Hematopoietic multipotent progenitor cell (in vitro differentiated cells): ENCODE measurements at places on chromosomes 2 and 18.

DNA sequence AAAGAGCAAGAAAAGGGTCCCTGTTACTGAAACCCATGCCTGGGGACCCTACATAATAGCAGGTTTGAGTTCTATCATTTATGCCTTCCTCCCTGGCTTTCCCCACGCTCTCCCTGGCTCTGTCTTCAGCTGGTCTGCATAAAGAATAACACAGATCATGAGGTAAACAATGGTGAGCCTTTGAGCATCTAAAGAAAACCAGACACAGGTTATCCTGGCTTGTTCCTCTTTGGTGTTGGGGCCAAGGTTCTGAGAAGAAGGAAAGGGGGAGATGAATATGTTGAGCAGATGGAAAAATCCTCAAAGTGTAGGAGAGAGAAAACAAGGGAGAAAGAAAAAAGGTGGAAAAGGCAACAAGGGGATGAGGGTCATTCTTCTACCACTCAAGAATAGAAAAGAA is 127.3 kb downstream of the CABYR start:
- DNase-seq: no peak

GRCh38 chr2:43165378-43166069 is 60.9 kb downstream of the ZFP36L2 start:
- DNase-seq: no peak

- no peak for DNase-seq
Observed at GRCh38 chr2:134623796-134624195, 95.0 kb downstream of the TMEM163 start.

DNA sequence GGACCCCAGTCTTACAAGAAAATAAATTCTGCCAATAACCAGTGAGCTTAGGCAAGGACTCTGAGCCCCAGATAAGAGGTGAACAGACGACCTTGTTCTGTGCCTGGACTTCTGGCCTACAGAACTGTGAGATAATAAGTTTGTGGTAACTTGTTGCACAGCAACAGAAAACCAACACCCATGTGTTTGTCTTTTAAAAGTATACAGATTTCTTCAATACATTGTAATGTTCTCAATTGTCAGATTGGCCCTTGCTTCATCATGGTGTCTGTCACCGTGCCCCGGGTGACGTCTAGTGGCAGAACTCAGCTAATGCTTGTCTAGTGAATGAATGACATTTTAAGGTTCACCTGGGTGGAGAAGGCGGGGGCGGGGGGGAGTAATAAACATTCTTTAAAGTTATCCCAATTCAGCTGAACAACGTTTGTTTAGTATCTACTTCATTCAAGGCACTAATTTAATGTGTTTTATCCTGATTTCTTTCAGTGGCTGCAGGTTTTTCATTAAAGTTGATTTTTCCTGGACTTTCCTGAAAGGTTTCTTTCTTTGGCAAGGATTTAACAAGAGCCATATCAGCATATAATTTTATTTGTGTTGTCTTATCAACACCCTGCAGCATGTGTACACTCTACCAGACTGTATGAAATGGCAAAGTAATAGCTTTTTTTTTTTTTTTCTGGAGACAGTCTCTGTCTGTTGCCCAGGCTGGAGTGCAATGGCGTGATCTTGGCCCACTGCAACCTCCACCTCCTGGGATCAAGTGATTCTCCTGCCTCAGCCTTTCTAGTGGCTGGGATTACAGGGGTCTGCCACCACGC is 123.8 kb upstream of the DLX2 start:
- DNase-seq: peak; percentile 72

- DNase-seq: no peak
Observed at GRCh38 chr2:235087832-235088495, 136.1 kb downstream of the SH3BP4 start.

- no peak for DNase-seq
Observed at GRCh38 chr2:103353774-103354173, 591.9 kb downstream of the TMEM182 start.

- DNase-seq: peak; percentile 26
Observed at GRCh38 chr2:219430633-219431615, 3.7 kb upstream of the SPEG start.

GRCh38 chr2:26088038-26088643 is 54.3 kb downstream of the RAB10 start:
- no peak for DNase-seq

GRCh38 chr2:136219963-136220362 is 102.0 kb upstream of the CXCR4 start:
- DNase-seq: no peak

- no peak for DNase-seq
Observed at GRCh38 chr2:233835230-233836186, 18.8 kb downstream of the HJURP start.

DNA sequence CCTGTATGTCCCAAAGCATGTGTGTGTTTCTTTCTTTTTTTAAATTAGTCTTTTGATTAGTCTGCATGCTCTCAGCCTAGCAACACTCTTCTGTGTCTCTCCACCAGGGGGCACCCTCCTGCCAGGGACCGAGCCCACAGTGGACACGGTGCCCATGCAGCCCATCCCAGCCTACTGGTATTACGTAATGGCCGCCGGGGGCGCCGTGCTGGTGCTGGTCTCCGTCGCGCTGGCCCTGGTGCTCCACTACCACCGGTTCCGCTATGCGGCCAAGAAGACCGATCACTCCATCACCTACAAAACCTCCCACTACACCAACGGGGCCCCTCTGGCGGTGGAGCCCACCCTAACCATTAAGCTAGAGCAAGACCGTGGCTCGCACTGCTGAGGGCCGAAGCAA is 93.8 kb downstream of the NRP2 start:
- peak; percentile 49 for DNase-seq

GRCh38 chr2:227817850-227818674 is 4.4 kb downstream of the CCL20 start:
- no peak for DNase-seq

GRCh38 chr18:57122936-57123510 is 23.9 kb upstream of the BOD1L2 start:
- DNase-seq: no peak

GRCh38 chr2:4445821-4446220 is 742.4 kb downstream of the DCDC2C start:
- no peak for DNase-seq

- no peak for DNase-seq
Observed at GRCh38 chr2:146365041-146365440, 1479.8 kb upstream of the ACVR2A start.

- DNase-seq: peak; percentile 62
Observed at GRCh38 chr2:43174368-43174916, 52.0 kb downstream of the ZFP36L2 start.

- DNase-seq: no peak
Observed at GRCh38 chr2:104825124-104825865, 28.6 kb upstream of the POU3F3 start.

GRCh38 chr2:86596118-86596517 is 27.5 kb downstream of the RNF103 start:
- no peak for DNase-seq

GRCh38 chr2:175441181-175441761 is 259.8 kb upstream of the ATP5MC3 start:
- no peak for DNase-seq

DNA sequence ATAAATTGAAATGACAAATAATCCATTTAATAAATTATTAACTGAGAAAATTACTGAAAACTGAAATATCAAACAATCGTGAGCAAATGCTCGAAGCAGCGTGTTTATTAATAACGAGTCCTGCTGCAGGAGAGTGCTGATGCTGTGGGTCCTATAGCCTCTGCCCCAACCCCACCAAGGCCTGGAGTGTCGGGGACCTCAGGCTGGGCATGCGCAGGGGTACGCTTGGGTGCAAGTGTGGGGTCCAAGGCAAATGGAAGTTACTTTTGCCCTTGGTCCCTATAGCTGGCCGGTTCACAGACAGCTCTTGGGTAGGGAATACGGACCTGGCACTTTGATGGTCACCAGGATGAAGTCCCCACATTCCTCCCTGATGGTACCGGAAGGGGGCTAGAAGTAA is 43.3 kb upstream of the CELF4 start:
- no peak for DNase-seq

GRCh38 chr2:64262071-64262470 is 117.9 kb upstream of the PELI1 start:
- no peak for DNase-seq

- DNase-seq: no peak
Observed at GRCh38 chr18:59660786-59661743, 36.2 kb downstream of the CCBE1 start.

DNA sequence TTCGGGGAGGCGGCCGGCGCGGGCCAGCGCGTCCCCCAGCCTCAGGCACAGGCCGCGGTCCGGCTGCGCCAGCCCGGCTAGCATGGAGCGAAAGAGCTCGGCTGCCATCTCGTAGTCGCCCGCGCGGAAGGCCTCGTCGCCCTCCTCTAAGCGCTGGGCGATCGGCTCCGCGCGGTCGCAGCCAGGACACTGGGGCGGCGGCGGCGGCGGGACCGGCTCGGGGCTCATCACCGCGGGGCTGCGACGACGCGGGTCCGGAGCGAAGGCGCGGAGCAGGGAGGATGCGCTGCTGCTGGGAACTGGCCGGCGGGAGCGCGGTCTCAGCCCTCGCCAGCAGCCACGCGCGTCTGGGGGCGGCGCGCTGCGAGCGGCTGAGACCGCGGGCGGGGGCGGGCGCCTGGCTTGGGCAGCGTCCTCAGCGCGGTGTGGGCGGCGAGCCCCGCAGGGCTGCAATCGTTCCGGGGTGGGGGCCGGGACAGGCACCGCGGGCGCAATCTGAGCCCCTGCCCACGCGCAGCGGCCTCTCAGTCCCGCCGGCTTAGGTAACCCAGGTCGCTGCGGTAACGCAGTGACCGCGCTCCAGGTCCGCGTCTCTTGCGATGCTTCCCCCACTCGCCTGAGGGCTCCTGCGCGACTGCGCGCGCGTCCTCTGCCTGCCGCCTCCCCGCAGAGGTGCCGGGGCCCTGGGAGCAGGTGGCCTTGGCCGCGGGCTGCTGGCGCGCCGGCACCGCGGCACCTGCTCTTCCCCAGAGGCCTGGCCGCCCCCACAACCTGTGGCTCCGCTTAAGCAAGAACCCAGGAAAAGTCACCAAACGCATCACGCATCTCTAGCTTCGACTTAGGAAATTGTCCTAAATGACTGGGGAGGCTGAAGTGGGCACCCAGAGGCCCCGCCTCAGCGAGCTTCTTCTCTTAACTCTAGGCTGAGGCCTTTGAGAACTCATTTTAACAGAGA is at the start of gene LONRF2:
LONRF2 (minus strand) TSS at position 636 of the 955 bp plus-strand sequence; CDS start at position 228, 408 bp downstream.
- DNase-seq: no peak

GRCh38 chr2:212001325-212001724 is 537.3 kb downstream of the ERBB4 start:
- DNase-seq: no peak

DNA sequence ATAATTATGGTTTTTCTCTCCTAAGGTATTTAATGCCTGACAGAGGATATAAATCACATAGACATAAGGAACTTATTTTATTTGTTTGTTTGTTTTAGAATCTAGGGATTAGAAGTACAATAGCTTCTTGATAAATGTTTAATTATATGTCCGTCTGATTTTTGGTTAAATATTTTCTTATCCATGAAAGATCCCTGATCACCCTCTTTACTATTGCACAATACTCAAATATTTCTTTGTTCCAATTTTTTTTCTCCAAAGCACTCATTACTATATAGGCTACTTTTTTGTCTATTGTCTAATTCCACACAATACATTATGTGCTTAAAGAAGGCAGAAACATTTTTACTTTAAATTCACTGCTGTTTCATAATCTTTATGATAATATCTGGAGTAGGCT is 875.8 kb downstream of the TDRD15 start:
- no peak for DNase-seq

GRCh38 chr2:70006447-70006784 is 45.0 kb upstream of the ASPRV1 start:
- DNase-seq: no peak

DNA sequence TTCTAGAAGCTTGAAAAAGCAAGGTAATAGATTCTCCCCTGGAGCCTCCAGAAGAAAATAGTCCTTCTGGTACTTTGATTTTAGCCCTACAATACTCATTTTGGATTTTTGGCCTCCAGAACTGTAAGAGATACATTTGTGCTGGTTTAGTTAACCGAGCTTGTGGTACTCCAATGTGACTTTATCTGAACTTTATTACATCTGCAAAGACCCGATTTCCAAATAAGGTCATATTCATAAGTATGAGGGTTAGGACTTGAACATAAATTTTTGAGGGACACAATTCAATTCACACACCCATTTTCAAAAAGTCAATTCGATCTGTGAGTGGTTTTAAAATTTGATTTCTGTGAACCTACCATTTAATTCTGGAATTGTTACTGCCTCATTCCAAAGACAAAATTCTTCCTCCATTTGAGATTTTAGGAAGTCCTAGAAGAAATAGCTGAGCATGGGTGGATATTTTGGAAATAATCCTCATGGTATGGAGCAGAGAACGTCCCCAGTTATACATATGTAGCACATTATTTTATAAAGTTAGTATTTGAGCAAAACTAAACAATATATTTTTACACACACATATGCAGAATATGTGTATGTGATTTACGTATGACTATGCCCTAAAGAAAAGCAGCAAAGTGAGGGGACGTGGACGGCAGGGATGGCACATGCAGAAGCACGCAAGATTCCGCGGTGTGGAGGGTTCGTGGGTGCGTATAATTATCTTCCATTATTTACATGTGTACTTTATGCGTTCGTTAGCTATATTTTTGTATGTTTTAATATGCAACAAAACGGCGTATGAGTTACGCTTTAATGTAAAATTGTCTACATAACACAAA is 905 bp upstream of the NUP35 start:
- no peak for DNase-seq

DNA sequence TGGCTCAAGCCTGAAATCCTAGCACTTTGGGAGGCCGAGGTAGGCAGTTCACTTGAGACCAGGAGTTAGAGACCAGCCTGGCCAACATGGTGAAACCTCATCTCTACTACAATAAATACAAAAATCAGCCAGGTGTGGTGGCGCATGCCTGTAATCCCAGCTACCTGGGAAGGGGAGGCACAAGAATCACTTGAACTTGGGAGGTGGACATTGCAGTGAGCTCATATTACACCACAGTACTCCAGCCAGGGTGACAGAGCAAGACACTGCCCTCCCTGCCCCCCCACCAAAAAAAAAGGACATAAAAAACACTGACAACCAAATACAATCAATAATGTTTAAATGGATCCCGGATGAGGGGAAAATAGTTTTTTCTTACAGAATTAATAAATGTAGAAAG is 7.8 kb downstream of the TIA1 start:
- DNase-seq: no peak

DNA sequence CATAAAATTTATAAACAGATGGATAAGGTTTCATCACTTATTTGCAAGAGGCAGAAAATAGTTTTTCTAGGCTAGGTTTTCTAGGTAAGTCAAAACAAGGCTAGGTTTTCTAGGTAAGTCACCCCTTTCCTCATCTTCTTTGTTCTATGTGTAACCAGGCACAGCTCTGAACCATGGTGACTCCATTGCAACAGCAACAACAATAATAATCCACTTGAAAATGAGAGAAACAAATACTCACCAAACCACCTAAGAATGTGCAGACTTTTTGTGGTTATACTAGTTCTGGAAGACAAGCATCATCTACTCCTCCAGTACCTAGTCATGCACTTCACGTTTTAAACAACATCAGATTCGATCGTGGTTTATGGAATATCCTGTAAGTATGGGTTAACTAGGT is 237.4 kb upstream of the ACVR2A start:
- DNase-seq: no peak

GRCh38 chr2:125942585-125943424 is 713.2 kb upstream of the GYPC start:
- no peak for DNase-seq
